ENCODE measurements at places on chromosomes 6 and 20.
A peak's percentile ranks its signal among the peaks of the same experiment; 100 is the strongest.

GRCh38 chr6:13299403-13299821, 28.9 kb downstream of the TBC1D7 start:
- no peak for DNase-seq

DNA sequence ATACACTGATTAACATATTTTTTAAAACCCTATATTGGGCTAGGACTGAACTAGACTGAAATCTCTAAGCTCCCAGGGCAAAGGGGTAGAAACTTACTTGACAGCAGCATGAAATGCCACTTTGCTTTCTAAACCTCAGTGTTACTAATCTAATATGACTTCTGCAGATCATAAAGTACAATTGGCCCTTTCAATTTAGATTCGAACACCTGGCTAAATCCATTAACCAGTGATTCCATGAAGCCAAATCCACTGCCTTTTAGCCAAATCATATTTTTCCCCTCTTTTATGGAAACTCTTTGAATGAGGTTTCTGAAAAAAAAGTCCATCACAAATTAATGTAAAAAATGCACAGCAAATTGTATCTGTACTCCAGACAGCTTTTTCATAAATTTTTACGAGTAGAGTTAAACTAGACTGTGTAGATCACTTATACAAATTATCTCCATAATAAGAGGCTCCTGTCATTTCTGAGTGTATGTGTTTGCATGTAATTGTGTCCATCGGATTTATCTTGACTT, 25.7 kb downstream of the EPHA7 start:
- no peak for DNase-seq

DNA sequence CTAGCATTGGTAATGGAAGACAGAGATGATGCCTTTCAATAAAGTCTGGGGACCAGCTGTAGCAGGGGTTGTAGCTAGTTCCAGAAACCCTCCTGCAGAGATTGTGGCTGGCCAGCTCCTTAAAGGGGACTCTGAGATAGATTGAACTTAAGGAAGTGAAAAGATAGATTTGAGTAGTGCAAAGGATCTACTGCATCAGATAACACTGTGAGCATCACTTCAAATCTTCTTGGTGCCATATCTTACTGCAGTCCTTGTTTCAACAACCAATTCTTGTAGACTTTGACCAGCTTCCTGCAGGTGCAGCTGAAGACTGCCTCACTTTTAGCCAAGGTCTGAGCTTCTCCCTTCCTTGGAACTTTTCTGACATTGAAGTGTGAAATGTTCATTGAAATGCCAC, 14.8 kb upstream of the CEP162 start:
- no peak for DNase-seq

- no peak for DNase-seq
Measured at GRCh38 chr6:155528982-155529453, 73.4 kb upstream of the NOX3 start.

DNA sequence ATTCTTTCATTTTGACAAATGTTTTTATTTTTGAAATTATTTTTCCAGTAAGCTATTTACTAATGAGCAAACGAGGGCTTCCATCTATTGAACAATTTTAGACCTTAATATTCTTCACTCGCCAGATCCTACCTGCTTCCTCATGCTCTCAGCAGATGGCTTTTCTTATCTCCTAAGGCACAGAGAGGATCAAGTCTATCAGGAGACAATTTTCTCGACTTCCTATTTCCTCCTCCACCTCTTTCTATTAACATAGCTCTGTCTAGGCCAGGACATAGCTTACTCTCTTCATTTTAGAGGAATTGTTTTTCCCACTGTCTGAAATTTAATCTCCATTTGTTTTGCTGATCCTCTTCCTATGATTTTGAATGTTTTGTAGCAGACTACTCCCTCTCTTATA, 87.0 kb upstream of the MAN1A1 start:
- no peak for DNase-seq

DNA sequence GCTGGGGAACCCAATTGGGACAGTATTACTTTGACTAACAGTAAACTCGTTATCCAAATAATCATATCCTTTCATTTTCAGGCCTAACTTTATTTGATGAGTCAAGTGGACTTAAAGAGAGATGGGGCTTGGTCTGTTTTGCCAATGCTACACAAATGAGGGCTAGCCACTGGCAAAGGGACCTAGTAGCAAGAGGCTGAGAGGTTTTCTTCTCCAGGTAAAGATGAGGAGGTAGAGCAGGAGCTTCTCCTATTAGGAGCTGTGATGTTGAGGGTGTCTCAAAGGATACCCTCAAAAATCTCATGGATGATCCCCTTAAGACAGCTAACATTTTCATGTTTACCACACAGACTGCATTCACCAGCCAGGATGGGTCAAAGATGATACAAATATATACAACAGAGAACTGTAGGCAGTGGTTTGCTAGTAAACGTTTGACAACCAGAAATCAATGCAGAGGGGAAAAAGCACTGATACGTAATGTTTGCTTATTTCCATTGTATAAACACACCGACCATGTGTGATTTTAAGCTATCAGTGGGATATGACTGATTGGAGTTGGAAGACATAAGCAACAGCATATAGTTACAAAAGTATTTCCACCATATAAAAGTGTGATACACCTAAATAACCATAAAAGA, 153.3 kb downstream of the IBTK start:
- no peak for DNase-seq

DNA sequence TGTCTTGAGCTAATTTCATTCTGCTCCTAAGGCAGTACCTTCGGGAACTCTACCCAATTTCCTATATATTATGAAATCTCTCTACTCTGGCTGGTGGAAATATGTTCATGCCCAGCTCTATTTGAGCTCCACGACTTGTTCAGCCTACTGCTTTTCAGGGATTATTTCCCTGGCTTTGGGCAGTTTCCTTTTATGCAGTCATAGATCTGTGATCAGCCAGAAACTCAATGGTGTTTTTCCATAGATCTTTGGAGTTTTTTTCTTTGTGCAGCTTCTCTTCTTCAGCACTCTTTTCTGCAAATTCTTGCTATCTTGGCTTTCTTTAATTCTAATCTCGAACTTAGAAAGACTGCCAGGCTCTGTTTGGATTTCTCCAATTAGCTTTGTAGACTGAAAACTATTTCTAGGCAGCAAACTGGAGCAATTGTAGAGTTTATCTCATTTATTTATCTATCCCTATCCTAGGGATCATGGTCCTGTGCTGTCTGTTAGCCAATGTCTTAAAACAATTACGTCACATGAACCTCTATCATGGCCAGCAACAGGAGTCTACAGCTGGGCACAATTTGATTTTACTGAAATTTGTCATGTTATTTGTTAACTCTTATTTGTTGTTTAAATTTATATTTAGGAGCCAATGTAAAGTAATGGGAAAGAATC, 328.4 kb downstream of the BCKDHB start:
- no peak for DNase-seq

DNA sequence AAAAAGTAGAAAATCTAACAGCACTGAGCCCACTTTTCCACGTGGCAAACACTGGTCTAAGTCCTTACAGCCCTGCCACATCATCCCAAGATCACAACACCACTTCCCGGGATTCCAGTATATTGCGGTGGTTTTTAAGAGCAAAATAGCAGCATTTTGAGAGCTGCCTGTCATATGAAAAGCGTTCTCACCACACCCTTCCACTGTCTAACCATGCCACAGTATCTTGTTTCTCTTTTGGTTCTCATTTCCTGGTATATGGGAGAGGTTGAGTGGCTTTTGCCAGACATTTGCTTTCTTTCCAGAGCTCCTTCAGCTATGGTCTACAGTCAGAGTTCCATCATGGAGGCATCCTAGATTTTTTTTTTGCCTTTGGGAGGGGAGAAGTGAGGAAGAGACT, 243.0 kb downstream of the TSHZ2 start:
- DNase-seq: no peak

GRCh38 chr6:17086469-17086868, 15.4 kb upstream of the STMND1 start:
- DNase-seq: peak; percentile 7

Measured in GM18507 (cell line).